ENCODE measurements at places on chromosomes 7 and 10. TPM values are rescaled to one million over a fixed set of nuclear protein-coding genes. Genes with fewer than 3 reads are reported as not detected.

Gene UPF2
- total RNA-seq, result 11.1 TPM

Gene FAM25G
- total RNA-seq, result 21.2 TPM

Gene CLDN3
- total RNA-seq, result not detected

Gene ATG9B
- total RNA-seq, result 0.08 TPM

Gene C10orf67
- 0.34 TPM for total RNA-seq

Gene TMEM236
- 0.04 TPM for total RNA-seq

Gene VGF
- 0.08 TPM for total RNA-seq

Gene MYH16
- 1.1 TPM for total RNA-seq

Gene CNPY4
- total RNA-seq, result 11.2 TPM

Gene TRIM4
- total RNA-seq, result 21.3 TPM

Gene SFXN2
- 5.6 TPM for total RNA-seq

Gene CNNM2
- 1.9 TPM for total RNA-seq

Gene SUN3
- total RNA-seq, result not detected

Gene IQUB
- total RNA-seq, result not detected

Gene CRPPA
- total RNA-seq, result 0.31 TPM

Gene MOGAT3
- not detected for total RNA-seq

Gene CREB5
- 7.0 TPM for total RNA-seq

Gene DNA2
- total RNA-seq, result 6.3 TPM

Gene ADAM12
- total RNA-seq, result 0.55 TPM

Gene SCIN
- total RNA-seq, result not detected

Gene FAM221A
- total RNA-seq, result 0.08 TPM

Gene ZNF775
- total RNA-seq, result 3.7 TPM

Gene EVX1
- not detected for total RNA-seq

Gene FAM53B
- 24.2 TPM for total RNA-seq
